Tibial nerve (tissue), 4 donors: ENCODE measurements at places on chromosomes 2 and 18.
A peak's percentile ranks its signal among the peaks of the same experiment; 100 is the strongest.

DNA sequence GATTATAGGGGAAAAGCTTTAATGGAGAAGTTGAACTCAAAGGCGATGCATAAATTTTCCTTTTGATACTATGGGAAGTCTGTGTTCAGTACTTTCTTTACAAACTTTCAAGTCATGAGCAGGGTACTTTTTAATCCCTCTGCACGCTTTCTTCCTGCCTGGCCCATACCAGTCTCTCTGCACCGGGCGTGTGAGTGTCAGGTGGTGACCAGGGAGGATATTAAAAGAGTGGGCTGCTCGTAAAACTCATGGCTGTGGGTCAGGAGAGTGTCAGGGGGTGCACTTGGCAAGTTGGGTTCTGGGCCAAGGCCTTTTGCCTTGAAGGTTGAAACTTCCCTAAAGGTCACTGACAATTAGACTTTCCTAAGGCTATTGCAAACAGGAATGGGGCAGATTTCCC is 367.8 kb downstream of the GPD2 start:
- no peak overlapping the region for H3K27ac ChIP-seq
- no peak overlapping the region for H3K4me3 ChIP-seq
- no peak for DNase-seq
- no peaks in the 10 kb centered on the region for H3K27me3 ChIP-seq
- H3K36me3 ChIP-seq = no peaks in the 10 kb centered on the region

DNA sequence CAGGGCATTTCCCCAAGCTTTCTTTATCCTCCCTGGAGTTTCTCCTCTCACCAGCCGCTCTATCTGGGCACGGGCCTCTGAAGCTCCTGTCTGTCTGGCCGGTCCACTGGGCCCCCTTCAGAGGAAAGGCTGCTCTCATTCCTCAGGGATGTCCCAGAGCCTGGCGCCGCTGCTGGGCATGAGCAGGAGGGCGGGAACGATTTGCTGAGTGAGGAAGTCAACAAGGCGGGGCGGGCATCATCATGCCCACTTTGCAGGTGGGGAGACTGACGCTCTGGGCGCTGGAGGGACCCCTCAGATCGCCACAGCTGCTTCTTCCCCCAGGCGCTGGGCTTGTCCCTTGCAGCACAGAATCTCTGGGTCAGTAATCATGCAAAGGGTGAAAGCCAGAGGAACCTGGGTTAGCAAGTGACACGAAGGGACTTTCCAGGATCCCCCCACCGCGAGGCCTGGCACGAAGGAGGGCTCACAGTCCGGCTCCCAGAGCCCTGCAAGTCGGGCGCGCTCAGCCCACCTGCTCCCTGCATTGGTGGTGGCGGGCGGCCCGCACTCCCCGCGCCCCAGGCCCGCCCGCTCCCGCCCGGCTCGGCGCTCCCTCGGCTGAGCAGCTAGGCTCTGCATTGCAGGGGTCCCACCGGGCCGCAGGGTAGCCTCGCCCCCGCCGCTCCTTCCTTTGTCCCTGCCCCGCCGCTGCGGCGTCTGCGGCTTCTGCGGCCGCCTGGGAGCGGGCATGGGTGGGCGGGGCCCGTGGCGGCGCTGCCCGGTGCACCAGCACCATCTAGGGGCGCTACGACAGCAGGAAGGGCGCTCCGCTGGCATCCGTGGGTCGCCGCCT is 157.8 kb downstream of the CYRIA start:
- peaks cover 10% of the 10 kb centered on the region for H3K4me1 ChIP-seq
- H3K27me3 ChIP-seq = peaks cover 40% of the 10 kb centered on the region
- H3K4me3 ChIP-seq = peak overlapping the region; percentile 28
- H3K27ac ChIP-seq = no peak overlapping the region

DNA sequence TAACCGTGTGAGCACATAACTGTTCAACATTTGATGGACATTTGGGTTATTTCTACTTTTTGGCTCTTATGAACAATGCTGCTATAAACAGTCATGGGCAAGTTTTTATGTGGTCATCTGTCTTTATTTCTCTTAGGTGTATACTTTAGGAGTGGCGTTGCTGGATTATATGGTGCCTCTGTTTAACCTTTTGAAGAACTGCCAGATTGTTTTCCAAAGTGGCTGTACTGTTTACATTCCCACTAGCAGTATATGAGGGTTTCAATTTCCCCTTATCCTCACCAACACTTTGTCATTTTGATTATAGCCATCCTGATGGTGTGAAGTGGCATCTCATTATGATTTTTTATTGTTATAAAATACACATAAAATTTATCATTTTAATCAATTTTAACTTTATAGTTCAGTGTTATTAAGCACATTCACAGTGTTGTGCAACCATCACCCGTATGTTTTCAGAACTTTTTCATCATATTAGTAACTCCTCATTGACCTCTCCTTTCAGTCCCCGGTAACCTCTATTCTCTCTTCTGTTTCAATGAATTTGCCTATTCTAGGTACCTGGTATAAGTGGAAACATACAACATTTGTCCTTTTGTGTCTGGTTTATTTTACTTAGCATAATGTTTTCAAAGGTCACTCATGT is 55.4 kb downstream of the EML4 start:
- no peak overlapping the region for H3K27ac ChIP-seq
- no peaks in the 10 kb centered on the region for H3K27me3 ChIP-seq
- DNase-seq = no peak
- no peaks in the 10 kb centered on the region for H3K36me3 ChIP-seq

DNA sequence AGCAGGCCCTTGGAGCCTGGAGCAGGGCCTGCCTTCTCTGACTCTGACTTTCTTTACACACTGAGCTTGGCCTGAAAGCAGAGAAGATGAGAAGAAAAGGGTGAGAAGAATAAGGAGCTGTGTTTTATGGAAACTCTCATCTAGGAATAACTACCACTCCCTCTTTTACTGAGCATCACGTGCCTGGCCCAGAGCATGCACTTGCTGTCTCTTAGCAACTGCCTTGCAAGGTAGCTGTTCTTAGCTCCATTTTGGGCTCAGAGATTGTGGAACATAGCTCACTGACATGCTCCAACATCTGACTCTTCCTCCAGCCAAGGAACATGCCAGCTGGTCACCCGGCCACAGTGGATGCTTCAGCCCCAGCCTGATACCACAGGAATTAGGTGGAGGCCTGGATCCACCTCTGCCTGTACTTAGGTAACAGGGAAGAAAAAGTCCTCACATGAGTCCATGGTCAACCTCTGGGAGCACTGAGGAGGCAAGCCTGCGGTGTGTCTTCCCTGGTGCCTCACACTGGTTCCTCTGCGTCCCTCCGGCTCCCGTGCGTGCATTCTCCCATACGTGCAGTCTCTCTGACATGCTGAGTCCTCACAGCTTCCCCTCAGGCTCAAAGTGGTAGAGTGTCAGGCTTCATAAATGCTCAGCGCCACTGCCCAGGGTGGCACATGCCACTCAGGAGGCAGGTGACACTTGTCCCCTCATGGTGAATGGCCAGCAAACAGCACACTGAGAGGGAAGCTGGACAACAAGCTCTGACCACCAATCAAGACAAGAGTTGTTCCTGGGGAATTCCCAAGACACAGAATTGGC is 35.7 kb downstream of the AMER3 start:
- H3K27ac ChIP-seq = no peak overlapping the region
- H3K4me1 ChIP-seq = no peaks in the 10 kb centered on the region
- no peaks in the 10 kb centered on the region for H3K27me3 ChIP-seq
- no peak for DNase-seq

- H3K27ac ChIP-seq = no peak overlapping the region
- no peaks in the 10 kb centered on the region for H3K27me3 ChIP-seq
- no peak overlapping the region for H3K4me3 ChIP-seq
- no peaks in the 10 kb centered on the region for H3K36me3 ChIP-seq
- DNase-seq = no peak
Observed at GRCh38 chr18:39701055-39701783, 2135.6 kb upstream of the CELF4 start.

DNA sequence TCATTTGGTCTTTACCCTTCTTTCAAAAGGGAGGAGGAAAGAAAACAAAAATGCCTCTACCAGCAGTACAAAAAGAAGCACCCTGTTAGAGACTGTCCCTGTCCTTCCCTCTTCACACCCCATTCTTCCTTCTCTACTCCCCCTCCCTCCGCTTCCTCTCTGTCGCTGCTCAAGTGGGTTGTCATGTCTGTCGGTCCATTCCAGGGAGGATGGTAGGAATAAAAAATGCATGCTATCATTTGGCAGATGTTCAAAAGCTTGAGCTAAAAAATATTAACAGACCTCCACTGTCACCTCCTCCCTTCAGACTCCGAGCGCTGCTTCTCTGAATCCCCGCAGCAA is 482.0 kb downstream of the BCL11A start:
- H3K4me3 ChIP-seq = no peak overlapping the region
- no peak overlapping the region for H3K27ac ChIP-seq
- H3K36me3 ChIP-seq = no peaks in the 10 kb centered on the region
- no peaks in the 10 kb centered on the region for H3K27me3 ChIP-seq
- DNase-seq = no peak
- no peaks in the 10 kb centered on the region for H3K4me1 ChIP-seq

DNA sequence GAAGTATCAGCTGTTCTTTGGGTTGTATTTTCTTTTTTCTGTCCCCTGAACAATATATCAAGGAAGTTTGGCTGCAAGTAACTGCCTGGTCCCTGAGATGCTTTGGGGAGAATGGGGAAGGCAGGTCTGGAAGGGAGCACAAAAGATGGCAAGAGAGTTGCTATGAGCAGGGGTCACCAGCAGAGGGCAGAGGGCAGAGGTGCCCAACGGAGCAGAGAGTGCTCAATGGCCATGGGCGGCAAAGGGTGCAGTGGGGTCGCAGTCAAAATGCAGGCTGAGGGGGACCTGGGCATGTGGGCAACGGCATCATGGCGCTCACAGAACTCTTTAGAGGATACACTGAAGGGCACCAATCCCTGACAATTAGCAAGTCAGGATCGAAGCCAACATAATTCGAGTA is 107.7 kb upstream of the ATP8B1 start:
- DNase-seq = no peak
- no peak overlapping the region for H3K4me3 ChIP-seq
- H3K27me3 ChIP-seq = no peaks in the 10 kb centered on the region
- no peaks in the 10 kb centered on the region for H3K36me3 ChIP-seq
- no peaks in the 10 kb centered on the region for H3K4me1 ChIP-seq
- no peak overlapping the region for H3K27ac ChIP-seq

GRCh38 chr18:8730080-8730827 is 24.9 kb downstream of the MTCL1 start:
- H3K4me3 ChIP-seq = no peak overlapping the region
- no peaks in the 10 kb centered on the region for H3K27me3 ChIP-seq
- DNase-seq = no peak
- no peak overlapping the region for H3K27ac ChIP-seq
- no peaks in the 10 kb centered on the region for H3K4me1 ChIP-seq

DNA sequence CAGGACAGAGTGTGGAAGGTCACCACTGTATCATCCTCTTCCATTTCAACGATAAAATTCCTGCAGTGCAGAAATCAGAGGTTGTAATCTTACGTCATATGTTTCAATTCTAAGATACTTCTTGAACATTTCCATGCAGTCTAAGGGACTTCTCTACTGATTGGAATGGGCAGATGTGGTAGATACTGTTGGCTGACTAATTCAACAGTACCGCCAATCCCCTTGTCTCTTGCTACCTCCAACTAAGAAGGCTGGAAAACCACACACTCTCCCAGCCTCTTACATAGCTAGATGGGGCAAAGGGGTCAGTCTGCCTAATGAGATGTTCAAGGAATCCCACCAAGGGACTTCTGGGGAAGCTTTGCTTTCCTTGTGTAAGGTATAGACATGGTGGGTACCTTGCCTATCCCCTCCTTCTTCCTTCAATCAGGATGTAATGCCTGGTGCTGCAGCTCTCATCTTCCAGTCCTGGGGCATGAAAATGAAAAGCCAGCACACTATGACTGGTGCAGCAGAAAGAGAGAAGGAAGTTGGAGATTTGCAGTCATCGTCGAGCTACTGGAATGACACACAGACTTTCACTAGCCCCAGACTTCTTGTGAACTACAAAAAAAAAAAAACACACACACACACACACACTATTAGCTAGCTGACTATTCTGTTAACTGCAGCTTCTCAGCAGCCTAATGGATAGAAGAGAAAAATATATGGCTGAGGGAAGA is 84.1 kb downstream of the ALPK2 start:
- no peak overlapping the region for H3K4me3 ChIP-seq
- no peaks in the 10 kb centered on the region for H3K36me3 ChIP-seq
- H3K27me3 ChIP-seq = no peaks in the 10 kb centered on the region

DNA sequence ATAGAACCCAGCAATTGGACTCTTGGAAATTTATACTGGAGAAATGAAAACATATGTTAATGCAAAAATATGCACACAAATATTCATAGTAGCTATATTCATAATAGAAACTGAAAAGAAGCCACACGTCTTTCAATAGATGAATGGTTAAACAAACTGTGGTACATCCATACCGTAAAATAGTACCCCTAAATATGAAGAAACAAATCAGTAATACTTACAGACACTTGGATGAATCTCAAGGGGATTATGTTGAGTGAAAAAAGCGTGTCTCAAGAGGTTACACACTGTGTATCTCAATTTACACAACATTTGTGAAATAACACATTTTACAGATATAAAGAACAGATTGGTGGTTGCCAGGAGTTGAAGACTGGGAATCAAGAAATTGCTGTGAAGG is 61.1 kb upstream of the ARHGAP15 start:
- no peak overlapping the region for H3K4me3 ChIP-seq
- no peaks in the 10 kb centered on the region for H3K4me1 ChIP-seq
- no peaks in the 10 kb centered on the region for H3K36me3 ChIP-seq
- DNase-seq = no peak
- H3K27me3 ChIP-seq = no peaks in the 10 kb centered on the region
- H3K27ac ChIP-seq = no peak overlapping the region

- no peaks in the 10 kb centered on the region for H3K4me1 ChIP-seq
- no peaks in the 10 kb centered on the region for H3K27me3 ChIP-seq
- H3K4me3 ChIP-seq = no peak overlapping the region
- no peak for DNase-seq
Observed at GRCh38 chr18:39839782-39840181, 2115.3 kb upstream of the PIK3C3 start.

DNA sequence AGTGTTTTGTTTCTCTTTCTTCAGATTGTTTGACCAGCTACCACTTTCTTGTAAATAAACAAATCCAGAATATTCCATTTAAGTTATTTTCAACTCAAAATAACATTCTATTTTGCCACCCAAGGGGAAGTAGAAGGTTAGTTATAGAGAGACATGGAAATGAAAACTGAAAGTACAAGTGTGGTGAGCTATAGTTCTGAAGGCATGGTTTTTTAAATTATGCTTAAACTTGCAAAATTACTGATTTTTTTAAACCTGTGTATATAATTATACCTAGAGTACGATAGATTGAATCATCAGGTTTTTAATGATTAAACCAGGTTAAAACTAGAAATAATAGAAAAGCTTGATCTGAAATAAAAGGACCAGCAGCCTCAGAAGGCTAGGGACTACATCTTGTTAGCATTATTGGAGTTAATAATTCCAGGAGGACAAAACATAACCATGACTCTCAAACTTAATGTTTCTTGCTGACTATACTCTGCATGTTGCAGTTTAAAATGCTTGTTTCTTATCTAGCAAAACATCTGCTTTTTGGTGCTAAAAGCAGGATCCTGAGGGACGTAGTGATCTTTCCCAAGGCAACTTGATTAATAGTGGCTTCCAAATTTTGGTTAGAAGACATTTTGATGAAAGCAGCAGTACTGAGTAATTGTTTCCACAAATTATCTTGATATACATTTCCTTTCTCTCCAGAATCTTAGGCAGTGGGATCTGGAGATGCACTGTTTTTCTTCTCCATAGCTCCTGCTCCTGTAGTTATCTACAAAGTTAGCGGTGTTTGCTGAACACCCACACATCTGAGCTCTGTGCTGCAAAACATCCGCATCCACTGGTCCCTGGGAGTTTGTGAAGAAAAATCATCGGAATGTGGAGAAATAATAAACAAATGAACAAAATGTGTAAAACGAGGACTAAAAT is 327.2 kb upstream of the PKDCC start:
- H3K36me3 ChIP-seq = no peaks in the 10 kb centered on the region
- peak overlapping the region; percentile 3 for H3K4me3 ChIP-seq
- no peaks in the 10 kb centered on the region for H3K4me1 ChIP-seq
- DNase-seq = no peak
